ENCODE measurements at places on chromosomes 6 and 20. TPM values are rescaled to one million over a fixed set of nuclear protein-coding genes. Genes with fewer than 3 reads are reported as not detected.

- peak within 1 kb of the TSS; percentile 96 for H3K4me3 ChIP-seq
- H3K27ac ChIP-seq, result peak within 1 kb of the TSS; percentile 78
- no peaks in the 10 kb centered on the region for H3K27me3 ChIP-seq
- peak; percentile 69 for DNase-seq
- peaks cover 48% of the 10 kb centered on the region for H3K4me1 ChIP-seq
- peaks cover 9% of the 10 kb centered on the region for H3K36me3 ChIP-seq
Measured at GRCh38 chr20:63653041-63653973, at the start of gene STMN3. TSS of gene STMN3 (minus strand) at chr20:63653424. CDS start at chr20:63653345, 79 bp downstream.

Gene CFAP61
- total RNA-seq, result not detected

GRCh38 chr6:126026001-126026400, 39.7 kb downstream of the TRMT11 start:
- no peak overlapping the region for H3K4me3 ChIP-seq
- no peak for DNase-seq
- H3K4me1 ChIP-seq, result no peaks in the 10 kb centered on the region

- H3K27ac ChIP-seq, result no peak overlapping the region
- H3K27me3 ChIP-seq, result peaks cover 2% of the 10 kb centered on the region
- DNase-seq, result no peak
- peaks cover 2% of the 10 kb centered on the region for H3K4me1 ChIP-seq
- H3K4me3 ChIP-seq, result no peak overlapping the region
- H3K36me3 ChIP-seq, result peaks cover 3% of the 10 kb centered on the region
Measured at GRCh38 chr20:5220321-5221060, 93.7 kb downstream of the CDS2 start.

DNA sequence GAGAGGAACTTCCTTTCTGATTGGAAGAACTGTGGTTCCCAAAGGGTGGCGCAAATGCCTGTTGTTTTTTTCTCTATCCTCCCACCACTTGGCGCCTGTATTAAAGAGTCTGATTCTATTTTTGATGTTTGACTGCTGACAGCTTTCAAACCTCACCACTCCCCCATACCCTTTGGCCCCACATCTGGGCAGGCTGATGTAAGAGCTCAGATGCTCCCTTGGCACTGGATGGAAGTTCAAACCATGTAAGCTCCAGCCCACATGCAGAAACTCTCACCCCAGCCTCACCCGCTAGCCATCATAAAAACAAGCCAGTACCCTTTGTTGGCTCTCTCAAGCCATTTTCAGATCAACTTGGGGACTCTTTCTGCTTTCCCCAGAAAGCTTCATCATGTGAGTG, 20.0 kb upstream of the TMEM14A start:
- peaks cover 21% of the 10 kb centered on the region for H3K27me3 ChIP-seq
- no peak overlapping the region for H3K27ac ChIP-seq
- peaks cover 6% of the 10 kb centered on the region for H3K4me1 ChIP-seq
- no peak for DNase-seq

DNA sequence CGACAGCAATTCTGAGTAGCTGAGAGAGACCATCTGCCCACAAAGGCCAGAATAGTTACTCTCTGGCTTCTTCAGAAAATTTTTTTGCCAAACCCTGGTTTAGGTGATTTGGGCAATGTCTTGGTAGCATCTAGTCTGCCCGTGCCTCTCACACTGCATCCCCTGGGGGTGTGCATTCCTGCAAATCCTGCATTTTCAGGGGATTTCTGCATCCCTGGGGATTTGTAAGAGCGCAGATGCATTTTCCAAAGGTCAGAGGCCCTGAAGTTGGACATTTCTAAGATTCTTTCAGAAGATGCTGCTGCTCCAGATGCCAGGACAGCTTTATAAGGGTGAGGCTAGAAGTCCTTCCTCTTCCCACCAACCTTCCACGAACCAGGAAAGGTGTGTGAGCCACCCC, 4.0 kb downstream of the CST9 start:
- no peak overlapping the region for H3K4me3 ChIP-seq
- no peak for DNase-seq
- no peak overlapping the region for H3K27ac ChIP-seq
- H3K4me1 ChIP-seq, result peaks cover 2% of the 10 kb centered on the region

Gene EFCAB8
- total RNA-seq, result 2.2 TPM

DNA sequence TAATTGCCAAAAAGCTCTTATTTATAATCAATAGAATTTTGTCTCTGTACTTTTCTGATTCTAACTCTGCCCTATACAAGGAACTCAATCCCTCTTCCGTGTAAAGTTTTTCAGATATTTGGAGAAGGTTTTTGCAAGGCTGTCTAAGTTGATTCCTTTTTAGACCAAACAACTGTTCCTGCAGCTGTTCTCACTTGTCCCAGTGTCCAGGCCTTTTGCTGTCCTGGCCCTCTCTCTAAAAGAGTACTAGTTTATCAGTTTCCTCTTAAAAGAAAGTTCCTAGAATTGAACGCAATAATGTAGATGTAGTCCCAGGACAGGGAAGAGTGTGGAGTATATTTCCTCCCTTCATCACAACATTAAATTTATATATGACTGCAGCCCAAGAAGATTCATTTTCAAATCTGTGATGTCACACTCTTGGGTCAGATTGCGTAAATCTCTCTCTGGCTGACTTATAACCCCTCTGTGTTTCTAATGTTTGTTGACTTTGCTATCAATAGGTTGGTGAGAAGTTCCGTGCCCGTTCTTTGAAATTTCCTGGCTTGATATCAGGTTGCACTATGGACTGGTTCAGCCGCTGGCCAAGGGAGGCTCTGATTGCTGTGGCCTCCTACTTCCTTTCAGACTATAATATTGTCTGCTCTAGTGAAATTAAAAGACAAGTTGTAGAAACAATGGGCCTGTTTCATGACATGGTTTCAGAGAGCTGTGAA, 139.4 kb upstream of the GLP1R start:
- H3K4me1 ChIP-seq, result no peaks in the 10 kb centered on the region
- H3K36me3 ChIP-seq, result no peaks in the 10 kb centered on the region
- DNase-seq, result no peak
- no peak overlapping the region for H3K27ac ChIP-seq

Gene POU3F2
- total RNA-seq, result not detected

GRCh38 chr6:34232901-34233300, 3.8 kb upstream of the HMGA1 start:
- no peaks in the 10 kb centered on the region for H3K27me3 ChIP-seq
- H3K4me1 ChIP-seq, result peaks cover 10% of the 10 kb centered on the region
- no peaks in the 10 kb centered on the region for H3K36me3 ChIP-seq
- H3K27ac ChIP-seq, result peak overlapping the region; percentile 22
- no peak for DNase-seq

Gene CRISP2
- not detected for total RNA-seq

DNA sequence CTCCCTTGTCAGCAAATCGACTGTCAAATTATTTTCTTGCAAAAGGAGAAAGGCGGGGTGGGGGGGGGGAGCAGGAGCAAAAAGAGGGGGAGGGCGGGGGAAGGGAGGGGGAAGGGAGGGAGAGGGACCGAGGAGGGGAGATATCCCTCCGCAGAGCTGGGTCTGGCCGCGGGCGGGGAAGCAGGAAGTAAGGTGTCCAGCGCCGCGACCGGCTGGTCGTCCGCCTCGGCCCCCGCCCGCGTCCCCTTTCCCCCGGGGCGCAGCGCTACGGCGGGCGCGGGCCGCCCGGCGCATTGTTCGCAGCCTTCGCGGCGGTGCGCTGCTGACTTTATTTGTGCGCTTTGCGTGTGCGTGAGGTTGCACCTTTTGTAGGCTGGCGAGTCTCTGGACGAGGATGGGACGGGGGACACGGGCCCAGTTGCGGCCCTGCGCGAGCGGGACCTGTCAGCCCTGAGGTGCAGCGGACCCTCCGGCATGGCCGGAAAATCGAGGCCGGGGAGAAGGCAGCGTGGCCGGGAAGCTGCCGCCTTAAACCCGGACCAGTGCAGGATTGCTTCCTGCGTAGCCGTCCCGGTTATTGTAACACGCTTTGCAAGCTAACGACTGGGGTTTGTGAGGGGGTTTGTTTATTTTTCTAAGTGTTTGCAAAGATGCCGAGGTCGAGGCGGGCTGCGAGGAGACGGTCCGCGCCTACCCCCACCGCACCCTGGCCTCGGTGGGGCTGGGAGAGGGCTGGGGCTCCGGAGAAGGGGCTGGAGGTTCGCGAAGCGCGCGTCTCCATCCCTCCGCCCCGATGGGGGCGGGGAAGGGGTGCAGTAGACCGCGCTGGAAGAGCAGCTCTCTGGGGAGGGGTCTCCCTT, 675 bp upstream of the TRERF1 start:
- H3K4me1 ChIP-seq, result peaks cover 50% of the 10 kb centered on the region
- H3K27ac ChIP-seq, result peak overlapping the region; percentile 71
- peak overlapping the region; percentile 98 for H3K4me3 ChIP-seq
- H3K36me3 ChIP-seq, result peaks cover 8% of the 10 kb centered on the region

GRCh38 chr6:125001684-125002405, 39.6 kb downstream of the RNF217 start:
- DNase-seq, result no peak
- H3K27ac ChIP-seq, result no peak overlapping the region
- H3K27me3 ChIP-seq, result peaks cover 5% of the 10 kb centered on the region

- no peaks in the 10 kb centered on the region for H3K4me1 ChIP-seq
- H3K36me3 ChIP-seq, result peaks cover 6% of the 10 kb centered on the region
- no peak for DNase-seq
- H3K27me3 ChIP-seq, result no peaks in the 10 kb centered on the region
- H3K4me3 ChIP-seq, result no peak overlapping the region
- no peak overlapping the region for H3K27ac ChIP-seq
Measured at GRCh38 chr20:52760791-52761190, 211.4 kb upstream of the TSHZ2 start.

- H3K4me3 ChIP-seq, result peak overlapping the region; percentile 89
- no peaks in the 10 kb centered on the region for H3K27me3 ChIP-seq
- peak overlapping the region; percentile 99 for H3K27ac ChIP-seq
- no peak for DNase-seq
- no peaks in the 10 kb centered on the region for H3K36me3 ChIP-seq
Measured at GRCh38 chr20:23358563-23358906, 3.4 kb upstream of the GZF1 start.

- H3K4me1 ChIP-seq, result no peaks in the 10 kb centered on the region
- no peaks in the 10 kb centered on the region for H3K27me3 ChIP-seq
- DNase-seq, result no peak
- no peaks in the 10 kb centered on the region for H3K36me3 ChIP-seq
- no peak overlapping the region for H3K27ac ChIP-seq
Measured at GRCh38 chr6:147179809-147180208, 24.4 kb upstream of the STXBP5 start.

GRCh38 chr6:109013656-109014305, 80.9 kb downstream of the SESN1 start:
- peak overlapping the region; percentile 13 for H3K4me3 ChIP-seq
- no peaks in the 10 kb centered on the region for H3K36me3 ChIP-seq
- peak overlapping the region; percentile 59 for H3K27ac ChIP-seq

Gene TRIM15
- total RNA-seq, result not detected

DNA sequence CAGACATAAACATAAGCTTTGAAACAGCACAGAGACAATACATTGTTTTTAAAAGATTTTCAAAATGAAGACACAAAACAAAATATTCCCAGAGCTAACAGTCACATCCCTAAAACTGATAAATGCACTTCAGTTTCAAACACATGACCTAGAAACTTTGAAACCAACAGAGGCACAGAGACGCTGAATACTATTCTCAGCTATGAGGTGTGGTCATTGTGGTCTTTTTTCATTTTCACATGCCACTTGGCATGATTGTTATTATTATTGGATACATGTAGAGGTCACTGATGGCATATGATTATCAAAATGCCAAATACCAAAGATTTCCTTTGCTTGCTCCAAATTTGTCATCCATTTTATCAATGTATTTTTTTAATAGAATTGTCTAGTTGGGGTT, 306.9 kb downstream of the QKI start:
- no peaks in the 10 kb centered on the region for H3K36me3 ChIP-seq
- H3K4me1 ChIP-seq, result no peaks in the 10 kb centered on the region
- no peak for DNase-seq

GRCh38 chr6:13486679-13487121, 700 bp downstream of the GFOD1 start:
- H3K27me3 ChIP-seq, result peaks cover 14% of the 10 kb centered on the region
- H3K27ac ChIP-seq, result peak overlapping the region; percentile 57
- H3K36me3 ChIP-seq, result no peaks in the 10 kb centered on the region
- DNase-seq, result peak; percentile 40
- H3K4me3 ChIP-seq, result peak overlapping the region; percentile 93

DNA sequence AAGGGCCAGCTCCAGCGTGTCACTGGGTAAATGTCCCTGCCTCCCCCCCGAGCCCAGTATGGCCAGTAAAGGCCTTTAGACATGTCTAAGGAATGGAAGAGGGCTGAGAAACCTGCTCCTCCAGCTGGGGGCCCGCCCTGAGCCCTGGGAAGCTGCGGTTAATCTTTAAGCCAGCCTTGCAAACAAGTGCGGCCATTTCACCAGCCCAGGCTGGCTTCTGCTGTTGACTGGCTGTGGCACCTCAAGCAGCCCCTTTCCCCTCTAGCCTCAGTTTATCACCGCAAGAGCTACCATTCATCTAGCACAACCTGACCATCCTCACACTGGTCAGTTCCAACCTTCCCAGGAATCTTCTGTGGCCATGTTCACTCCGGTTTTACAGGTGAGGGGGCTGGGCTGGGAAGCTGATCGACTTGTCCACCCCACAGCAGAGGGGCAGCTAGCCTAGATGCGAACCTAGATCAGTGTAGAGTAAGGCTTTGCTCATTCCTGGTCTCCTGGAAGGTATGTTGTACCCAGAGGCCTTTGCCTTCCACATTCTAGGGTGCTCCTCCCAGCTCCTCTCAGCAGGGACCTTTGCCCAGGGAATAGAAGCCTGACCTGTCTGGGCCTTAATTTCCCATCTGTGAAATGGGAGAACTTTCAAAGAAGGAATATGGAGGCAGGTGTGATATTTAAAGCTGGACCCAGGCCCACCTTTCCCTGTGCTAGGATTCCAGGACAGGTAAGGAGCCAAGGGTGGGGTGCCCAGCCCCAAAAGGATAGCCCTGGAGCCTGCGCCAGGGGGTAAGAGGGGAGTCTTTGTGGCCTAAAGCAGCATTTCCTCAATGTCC, 1.2 kb upstream of the SRC start:
- H3K27ac ChIP-seq, result peak overlapping the region; percentile 82
- no peaks in the 10 kb centered on the region for H3K27me3 ChIP-seq
- no peaks in the 10 kb centered on the region for H3K36me3 ChIP-seq
- H3K4me1 ChIP-seq, result peaks cover 21% of the 10 kb centered on the region
- H3K4me3 ChIP-seq, result peak overlapping the region; percentile 71

- H3K4me1 ChIP-seq, result no peaks in the 10 kb centered on the region
- H3K36me3 ChIP-seq, result no peaks in the 10 kb centered on the region
- H3K27me3 ChIP-seq, result peaks cover 16% of the 10 kb centered on the region
Measured at GRCh38 chr20:38272398-38272797, 11.9 kb upstream of the KIAA1755 start.

Gene BPIFB3
- total RNA-seq, result not detected

GRCh38 chr20:48928832-48929725, 7.6 kb downstream of the ARFGEF2 start:
- no peaks in the 10 kb centered on the region for H3K36me3 ChIP-seq
- H3K4me1 ChIP-seq, result peaks cover 30% of the 10 kb centered on the region
- H3K27ac ChIP-seq, result no peak overlapping the region
- no peak for DNase-seq
- no peaks in the 10 kb centered on the region for H3K27me3 ChIP-seq

GRCh38 chr6:107715550-107716321, 108.4 kb downstream of the SCML4 start:
- no peak for DNase-seq
- H3K36me3 ChIP-seq, result no peaks in the 10 kb centered on the region
- H3K27ac ChIP-seq, result peak overlapping the region; percentile 93
- H3K4me3 ChIP-seq, result peak overlapping the region; percentile 28
- H3K27me3 ChIP-seq, result no peaks in the 10 kb centered on the region

Gene SLC32A1
- not detected for total RNA-seq

Measured in naive thymus-derived CD8-positive, alpha-beta T cell (primary cell).